Colonic mucosa (tissue), 4 donors: ENCODE measurements at places on chromosomes 3 and 15. TPM values are rescaled to one million over a fixed set of nuclear protein-coding genes. Genes with fewer than 3 reads are reported as not detected.

Gene CFAP20DC
- total RNA-seq = 1.7 TPM

Gene VPS39
- total RNA-seq = 49.1 TPM

DNA sequence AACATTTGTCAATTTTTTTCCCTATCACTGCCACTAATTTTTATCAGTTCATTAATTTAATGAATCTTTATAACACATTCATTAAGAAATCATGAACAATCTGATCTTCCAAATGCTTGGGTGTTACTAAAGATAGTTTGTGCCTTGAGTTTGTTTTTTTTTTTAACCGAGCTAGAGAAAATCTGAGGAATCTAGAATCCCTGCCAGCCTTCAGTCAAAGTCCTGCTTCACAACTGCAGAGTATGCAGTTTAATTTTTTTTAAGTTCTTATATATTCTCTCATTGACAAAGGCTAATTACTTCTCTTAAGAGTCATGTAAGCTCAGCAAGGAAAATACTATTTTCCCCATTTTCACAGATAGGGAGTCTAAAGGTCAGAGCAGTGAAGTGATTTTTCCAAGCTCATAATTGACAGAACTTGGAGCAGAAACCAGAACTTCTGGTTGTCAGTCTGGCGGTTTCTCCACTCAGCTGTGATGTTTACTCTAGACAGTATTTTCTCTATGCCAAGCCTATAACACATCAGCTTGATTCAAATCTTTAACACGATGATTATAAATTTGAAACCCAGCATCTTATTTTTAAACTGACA lies 55.7 kb downstream of the TNIK start:
- no peak for DNase-seq

GRCh38 chr3:194176274-194176991 lies 40.5 kb downstream of the HES1 start:
- no peak for DNase-seq

- DNase-seq = no peak
These were observed 263.8 kb downstream of the XXYLT1 start for GRCh38 chr3:195007151-195007550.

GRCh38 chr3:150393745-150394144 lies 14.4 kb upstream of the TSC22D2 start:
- no peak for DNase-seq
